ENCODE measurements at places on chromosomes 1 and 21.

DNA sequence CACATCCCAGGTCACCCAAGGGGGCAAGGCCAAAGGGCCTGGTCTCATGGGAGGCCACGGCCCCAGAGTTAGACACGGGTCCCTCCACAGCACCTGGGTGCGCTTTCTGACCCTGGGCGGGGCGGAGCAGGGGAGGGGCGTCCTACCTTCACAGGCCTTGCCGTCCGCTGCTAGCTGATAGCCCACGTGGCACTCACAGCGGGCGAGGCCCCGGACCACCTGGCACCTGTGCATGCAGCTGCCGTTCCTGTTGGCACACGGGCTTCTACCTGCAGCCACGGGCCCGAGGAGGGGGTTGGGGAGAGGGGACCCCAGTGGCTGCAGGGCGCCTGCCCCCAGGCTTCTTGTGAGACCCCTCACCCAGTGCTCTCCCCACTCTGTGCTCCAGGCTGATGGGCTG, 59.9 kb downstream of the ARHGEF16 start:
- no peak for DNase-seq

GRCh38 chr21:29230551-29231261, 68.0 kb upstream of the BACH1 start:
- DNase-seq: no peak

- DNase-seq: no peak
Observed at GRCh38 chr21:17045214-17045853, 467.5 kb upstream of the CXADR start.

DNA sequence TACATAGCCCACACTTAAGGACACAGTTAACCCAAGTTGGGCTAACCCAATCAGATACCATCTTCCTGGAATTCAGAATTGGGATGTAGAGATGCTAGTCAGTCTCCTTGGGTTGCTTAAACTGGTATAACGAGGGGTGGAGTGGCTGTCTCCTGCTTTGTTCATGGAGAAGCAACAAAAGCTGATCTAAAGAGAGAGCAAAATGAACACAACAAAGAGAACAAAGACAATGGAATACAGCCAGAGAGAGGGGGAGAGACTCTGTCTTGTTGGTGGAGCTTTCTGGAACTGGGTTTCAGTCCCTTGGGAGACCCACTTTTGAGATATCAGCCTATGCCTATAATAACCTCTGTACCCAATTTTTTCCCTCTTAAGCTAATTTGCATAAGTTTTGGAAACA, 138.1 kb downstream of the ATG4C start:
- DNase-seq: no peak

DNA sequence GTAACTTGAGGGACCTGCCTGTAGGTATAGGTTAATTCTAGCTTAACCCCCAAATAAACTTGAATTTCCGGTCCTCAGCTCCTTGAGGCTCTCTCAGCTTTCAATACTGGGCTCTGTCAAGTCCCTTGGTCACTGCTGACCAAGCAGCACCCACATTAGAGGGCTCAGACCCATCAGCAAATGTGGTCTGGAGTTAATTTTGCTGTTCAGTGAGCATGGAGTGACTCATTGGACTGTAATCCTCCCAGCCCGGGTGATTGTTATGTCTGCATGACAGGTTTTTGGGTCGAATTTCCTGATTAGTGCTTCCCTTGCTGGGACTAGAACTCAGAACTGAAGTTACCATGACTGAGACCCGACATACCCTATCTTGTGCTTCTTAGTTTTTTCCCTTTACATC, 130.6 kb downstream of the URB2 start:
- no peak for DNase-seq

DNA sequence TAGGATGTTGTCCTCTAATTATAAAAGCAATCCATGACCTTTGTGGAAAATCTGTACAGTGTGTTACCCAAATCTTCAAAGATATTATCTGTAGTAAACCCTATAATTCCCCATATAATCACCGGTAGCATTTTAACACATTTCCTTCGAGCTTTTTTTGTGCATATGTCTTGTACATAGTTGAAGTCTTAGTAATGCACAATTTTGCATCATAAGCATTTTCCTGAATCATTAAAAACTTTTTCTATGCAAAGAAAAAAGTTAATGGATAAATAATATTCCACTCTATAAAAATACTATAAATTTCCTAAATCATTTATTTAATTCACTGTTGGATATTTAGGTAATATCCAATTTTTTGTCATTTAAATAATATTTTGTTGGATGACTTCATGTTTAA, 201.7 kb downstream of the RRAGC start:
- no peak for DNase-seq

- no peak for DNase-seq
Observed at GRCh38 chr1:96144636-96145035, 576.9 kb upstream of the PTBP2 start.

DNA sequence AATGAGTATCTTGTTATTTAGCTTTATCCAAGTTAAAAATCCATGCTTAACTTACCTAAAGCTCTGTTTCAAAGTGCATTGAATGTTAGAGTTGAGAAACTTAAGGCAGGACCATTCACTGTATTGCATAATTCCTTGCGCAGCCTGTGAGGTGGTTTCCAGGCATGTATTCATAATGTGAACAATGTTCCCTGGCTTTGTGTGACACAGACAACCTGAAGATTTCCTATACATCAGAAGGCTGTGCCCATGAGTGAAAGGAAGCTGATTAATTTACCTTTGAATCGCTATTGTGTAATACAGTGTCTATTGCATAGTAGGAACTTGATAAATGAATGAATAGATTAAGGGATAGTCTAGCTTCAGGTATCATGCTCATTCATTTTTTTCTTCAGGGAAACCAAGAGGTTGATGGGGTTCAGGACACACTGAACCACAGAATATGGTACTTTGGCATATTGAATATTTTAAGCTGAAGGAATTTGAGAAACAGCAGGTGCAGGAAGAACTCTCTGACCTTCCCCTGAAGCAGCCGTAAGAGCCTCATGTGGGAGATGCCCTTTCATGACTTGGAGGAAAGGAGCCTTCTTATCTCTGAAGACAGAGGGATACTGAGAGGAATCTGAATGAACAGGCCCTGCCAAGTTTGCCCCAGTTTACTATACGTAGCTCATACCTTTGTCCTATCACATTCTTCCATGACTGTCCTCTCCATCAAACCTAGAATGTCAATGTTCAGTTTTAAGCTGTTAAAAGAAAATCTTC, 88.6 kb upstream of the GNG12 start:
- no peak for DNase-seq

DNA sequence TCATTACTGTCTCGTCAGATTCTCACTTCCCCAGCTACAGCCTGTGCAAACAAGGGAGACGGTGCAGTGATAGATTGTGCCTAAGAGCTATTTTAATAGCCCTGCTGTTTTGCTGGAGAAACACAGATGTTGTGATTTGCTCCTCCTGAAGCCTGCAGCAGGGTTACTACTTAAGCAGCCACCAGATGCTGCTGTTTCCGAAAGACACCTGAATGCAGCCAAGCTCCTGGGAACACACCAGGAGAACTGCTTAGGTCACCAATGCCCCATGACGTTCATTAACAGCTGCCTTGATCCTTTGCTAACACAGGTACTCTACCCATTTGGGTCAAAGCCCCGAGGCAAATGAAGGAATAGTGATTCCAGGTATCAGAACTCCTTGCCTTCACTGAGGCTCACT, 411.8 kb upstream of the DAB1 start:
- DNase-seq: no peak

DNA sequence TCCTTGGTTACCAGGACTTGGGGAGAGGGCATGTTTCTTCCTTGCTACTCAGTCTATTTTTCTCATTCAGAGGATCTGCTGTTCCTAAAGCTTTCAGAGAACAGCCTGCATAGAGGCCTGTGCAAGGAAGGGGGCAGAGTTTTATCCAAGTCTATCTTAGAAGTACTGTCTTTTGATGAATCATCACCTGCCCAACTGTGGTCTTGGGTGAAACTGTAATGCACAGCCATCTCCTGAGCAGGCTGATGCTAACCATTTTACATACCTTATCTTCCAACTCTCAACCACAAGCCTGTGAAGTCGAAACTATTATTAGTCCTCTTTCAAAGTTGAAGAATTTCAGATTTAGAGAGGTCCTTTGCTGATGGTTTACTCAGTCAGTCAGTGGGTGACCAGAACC, 368.0 kb downstream of the HHAT start:
- DNase-seq: no peak

- DNase-seq: no peak
Observed at GRCh38 chr1:198829944-198830343, 191.1 kb downstream of the PTPRC start.

- no peak for DNase-seq
Observed at GRCh38 chr1:33010932-33011731, 25.6 kb downstream of the AK2 start.

DNA sequence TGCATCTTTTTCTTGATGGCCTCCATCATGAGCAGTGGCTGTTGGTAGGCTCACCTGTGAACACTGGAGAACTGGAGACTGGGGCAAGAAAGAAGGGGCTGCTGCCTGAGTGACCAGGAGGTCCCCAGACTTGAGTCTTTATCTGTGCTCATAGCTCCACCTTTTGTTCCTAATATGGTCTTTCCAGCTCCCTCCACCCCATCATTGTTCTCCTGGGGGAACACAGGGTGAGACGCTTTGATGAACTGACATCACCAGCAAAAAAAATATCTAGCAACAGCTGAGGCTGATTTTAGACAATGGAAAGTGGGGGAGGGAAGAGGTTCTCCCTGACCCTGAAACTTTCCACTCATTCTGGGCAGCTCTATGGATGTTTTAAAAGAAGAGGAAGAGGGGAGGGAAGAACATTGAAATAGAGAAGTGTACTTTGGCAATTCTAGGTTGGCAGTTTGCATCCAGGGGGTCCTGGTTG, at the start of gene TPM3:
TSS of gene TPM3 (minus strand) at position 111 of the 472 bp plus-strand sequence. CDS start at position 29, 82 bp downstream.
- no peak for DNase-seq

DNA sequence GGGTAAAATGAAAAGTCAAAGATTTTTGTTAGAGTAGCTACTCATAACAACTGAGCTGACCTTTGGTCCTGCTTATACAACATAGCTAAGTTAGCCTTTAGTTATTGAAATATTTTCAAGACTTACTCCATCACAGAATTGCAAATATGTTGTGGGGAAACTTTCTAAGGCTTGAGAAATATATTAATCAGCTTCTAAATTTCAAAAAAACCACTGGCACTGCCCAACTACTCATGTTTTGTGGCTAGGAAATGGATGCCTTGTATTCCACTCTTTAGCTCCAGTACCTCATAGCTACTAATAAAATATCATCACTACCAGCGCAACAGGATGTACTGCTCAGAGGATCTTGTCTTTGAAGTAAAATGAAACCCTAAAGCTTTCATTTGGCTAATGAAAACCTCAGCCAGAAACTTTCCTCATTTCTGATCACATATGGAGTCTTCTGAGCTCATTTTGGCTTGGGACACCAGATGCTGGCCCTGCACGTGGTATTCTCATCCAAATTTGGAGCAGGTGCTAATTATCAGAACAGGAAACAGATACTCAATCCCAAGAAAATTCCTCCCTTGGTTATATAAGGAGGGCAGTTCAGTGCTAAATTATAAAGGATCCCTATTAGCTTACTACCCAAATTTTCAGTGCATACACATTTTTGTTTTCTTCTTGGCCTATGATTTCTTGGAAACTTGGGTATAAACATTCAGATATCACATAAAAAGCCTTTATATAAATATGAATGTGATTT, 690.7 kb downstream of the ADGRL2 start:
- no peak for DNase-seq

DNA sequence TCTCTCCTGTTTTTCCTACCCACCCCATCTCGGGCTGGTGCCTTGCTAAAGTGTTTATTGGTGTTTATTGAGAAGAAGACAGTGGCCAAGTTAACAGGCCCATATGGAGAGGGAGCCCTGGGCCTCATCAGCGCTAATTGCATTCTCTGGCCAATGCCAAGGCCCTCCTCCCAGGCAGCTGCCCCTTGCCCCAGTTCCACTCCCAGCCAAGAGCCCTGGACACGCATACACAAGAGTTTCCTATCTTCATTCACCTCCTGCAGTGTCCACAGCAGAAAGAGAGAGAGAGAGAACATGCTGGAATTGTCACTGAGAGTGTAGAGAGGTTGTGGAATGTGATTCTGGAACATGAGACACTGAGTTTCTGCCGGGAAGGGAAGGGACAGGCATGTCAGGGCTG, 25.4 kb upstream of the VWA5B1 start:
- no peak for DNase-seq

GRCh38 chr1:154129391-154129970, 25.4 kb downstream of the NUP210L start:
- DNase-seq: no peak

GRCh38 chr21:39041816-39042215, 141.4 kb downstream of the PSMG1 start:
- no peak for DNase-seq

- DNase-seq: peak; percentile 68
Observed at GRCh38 chr1:182595641-182596240, 6.7 kb upstream of the RNASEL start.

- no peak for DNase-seq
Observed at GRCh38 chr1:26768755-26769154, 19.0 kb upstream of the PIGV start.

DNA sequence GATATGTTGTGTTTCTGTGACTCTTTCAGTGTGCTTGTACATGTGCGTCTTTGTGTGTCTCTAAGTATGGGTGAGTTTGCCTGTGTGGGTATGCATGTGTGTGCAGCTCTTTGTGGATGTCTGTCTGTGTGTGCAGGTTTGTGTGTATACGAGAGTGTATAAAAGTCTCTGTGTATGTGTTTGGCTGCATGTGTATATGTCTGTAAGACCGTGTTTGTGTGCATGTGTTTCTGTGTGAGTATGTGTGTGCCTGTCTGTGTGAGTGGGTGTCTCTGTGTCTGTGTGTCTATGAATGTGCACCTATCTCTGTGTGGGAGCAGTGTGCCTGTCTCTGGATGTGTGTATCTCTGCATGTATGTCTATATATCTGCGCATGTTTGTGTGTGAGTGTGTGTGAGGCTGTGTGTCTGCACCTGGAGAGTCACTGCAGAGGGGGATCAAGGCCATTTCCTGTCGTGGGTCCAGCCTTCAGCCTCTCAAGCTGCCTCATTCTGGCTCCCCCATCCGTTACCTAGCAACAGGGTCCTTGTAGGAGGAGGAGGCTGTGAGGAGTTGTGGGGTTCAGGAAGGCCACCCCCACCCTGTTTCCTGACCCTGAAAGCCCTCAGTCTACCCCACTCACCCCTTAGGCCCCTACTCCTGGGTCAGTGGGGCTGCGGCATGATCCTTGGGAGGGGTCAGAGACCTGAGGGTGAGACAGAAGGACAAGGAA, 10.4 kb downstream of the FGR start:
- no peak for DNase-seq

DNA sequence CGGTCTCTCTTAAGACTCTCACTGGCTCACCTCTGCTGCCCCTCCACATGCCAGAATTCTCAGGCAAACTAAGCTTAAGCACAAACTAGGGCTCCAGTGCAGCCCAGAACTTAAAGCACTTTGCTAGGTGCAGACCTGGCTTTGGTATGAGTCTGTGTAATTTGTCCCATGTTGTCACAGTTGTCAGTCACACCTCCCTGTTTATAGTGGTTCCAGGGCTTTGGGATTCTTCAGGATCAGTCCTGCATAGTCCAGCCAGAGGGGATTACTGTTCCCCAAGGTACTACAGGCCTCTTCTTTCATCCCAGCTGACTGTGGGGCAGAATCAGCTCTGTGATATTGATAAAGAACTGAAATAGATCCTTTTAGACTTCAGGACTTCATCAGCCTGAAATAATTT, 105.0 kb upstream of the UBE2U start:
- no peak for DNase-seq

Data from activated CD8-positive, alpha-beta memory T cell treated with anti-CD3 and anti-CD28 coated beads, Interleukin-2, amount 50 U/mL, for 4 hours (primary cell).